ENCODE measurements at places on chromosomes 4 and X. TPM values are rescaled to one million over a fixed set of nuclear protein-coding genes. Genes with fewer than 3 reads are reported as not detected.

Gene CT45A10
- total RNA-seq, result not detected

Gene TSPAN7
- total RNA-seq, result 0.24 TPM

Gene HSD17B13
- not detected for total RNA-seq

Gene TCEANC
- 3.0 TPM for total RNA-seq

Gene ESX1
- not detected for total RNA-seq

Gene SLC34A2
- total RNA-seq, result 0.59 TPM

Gene FGF2
- 1.5 TPM for total RNA-seq

Gene GSX2
- total RNA-seq, result 0.54 TPM

Gene MUC7
- total RNA-seq, result not detected

Gene WNK3
- total RNA-seq, result 0.15 TPM

Gene PLS3
- total RNA-seq, result 161 TPM

Gene KLHL5
- total RNA-seq, result 16.9 TPM

Gene ADAMTS3
- total RNA-seq, result not detected

All from GM12878 (cell line).